G401 (cell line): ENCODE measurements at places on chromosomes 12 and 14.

GRCh38 chr12:53575502-53576249 is 50.5 kb downstream of the ATF7 start:
- no peak for DNase-seq

DNA sequence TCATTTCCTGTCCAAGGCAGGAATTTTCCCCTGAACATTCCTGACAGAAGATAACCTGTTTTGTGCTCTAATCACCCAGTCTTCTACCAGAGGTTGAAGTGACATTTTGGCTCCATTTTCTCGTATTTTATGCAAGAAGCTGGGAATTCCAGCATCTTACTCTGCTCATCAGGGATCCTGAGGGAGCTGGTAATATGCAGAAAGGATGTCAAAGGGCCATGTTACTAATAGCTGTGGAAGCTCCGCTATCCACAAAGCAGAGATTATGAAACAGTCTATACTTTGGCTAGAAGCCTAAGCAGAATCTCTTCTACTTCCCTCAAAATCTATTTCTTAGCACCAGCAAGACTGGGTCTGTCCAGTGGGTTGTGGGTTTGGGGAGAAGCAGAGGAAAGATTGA is 613.0 kb downstream of the DIO2 start:
- DNase-seq: no peak

GRCh38 chr14:102479107-102479506 is 30.5 kb downstream of the ANKRD9 start:
- DNase-seq: no peak

GRCh38 chr14:104427131-104427851 is 152.3 kb upstream of the C14orf180 start:
- DNase-seq: no peak

- DNase-seq: no peak
These were observed at the start of gene ACSS3 for GRCh38 chr12:81077686-81078441. Gene ACSS3, plus strand, starts transcription at chr12:81078079. Its CDS starts 42 bp downstream, at chr12:81078121.

- no peak for DNase-seq
These were observed 11.9 kb downstream of the NAA25 start for GRCh38 chr12:112096667-112097066.

DNA sequence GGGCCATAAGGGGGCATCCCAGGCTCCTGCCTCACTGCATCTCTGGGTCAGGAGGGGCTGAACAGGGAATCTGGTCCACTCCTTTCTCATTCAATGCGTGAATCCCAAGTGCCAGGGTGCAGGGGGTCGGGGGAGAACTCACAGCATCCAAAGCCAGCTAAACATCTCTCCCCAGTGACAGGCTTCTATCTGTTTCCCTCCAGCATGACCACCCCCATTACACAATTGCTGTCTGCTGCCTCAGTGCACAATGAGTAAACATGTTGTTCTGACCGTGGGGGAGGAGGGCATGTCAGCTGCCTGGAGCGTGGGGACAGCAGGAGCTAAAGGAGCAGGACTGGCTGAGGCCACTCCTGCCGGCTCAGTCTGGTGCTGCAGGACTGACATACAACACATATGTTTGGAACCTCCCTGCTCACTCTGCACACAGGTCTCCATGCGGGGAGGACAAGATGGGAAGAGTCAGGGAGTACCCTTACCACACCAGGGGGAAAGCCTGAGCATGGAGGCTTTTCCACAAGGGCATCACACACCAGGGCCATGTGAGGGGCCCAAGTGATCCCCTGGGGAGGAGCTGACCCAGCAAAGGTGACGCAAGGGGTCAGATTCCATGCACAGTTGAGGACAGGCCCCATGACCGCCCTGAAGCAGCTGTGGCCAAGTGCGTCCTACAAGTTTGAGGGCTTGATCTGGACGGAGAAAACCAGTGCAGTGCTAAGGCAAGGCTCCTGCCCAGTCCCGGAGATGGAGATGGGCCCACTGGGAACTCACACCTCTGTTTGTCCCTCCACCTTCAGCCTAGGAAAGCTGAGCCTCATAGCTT is 1.4 kb downstream of the TNS2 start:
- peak; percentile 59 for DNase-seq

GRCh38 chr12:4034921-4035320 is 161.7 kb upstream of the PARP11 start:
- no peak for DNase-seq

GRCh38 chr14:103545915-103546651 is 16.4 kb downstream of the BAG5 start:
- DNase-seq: no peak

DNA sequence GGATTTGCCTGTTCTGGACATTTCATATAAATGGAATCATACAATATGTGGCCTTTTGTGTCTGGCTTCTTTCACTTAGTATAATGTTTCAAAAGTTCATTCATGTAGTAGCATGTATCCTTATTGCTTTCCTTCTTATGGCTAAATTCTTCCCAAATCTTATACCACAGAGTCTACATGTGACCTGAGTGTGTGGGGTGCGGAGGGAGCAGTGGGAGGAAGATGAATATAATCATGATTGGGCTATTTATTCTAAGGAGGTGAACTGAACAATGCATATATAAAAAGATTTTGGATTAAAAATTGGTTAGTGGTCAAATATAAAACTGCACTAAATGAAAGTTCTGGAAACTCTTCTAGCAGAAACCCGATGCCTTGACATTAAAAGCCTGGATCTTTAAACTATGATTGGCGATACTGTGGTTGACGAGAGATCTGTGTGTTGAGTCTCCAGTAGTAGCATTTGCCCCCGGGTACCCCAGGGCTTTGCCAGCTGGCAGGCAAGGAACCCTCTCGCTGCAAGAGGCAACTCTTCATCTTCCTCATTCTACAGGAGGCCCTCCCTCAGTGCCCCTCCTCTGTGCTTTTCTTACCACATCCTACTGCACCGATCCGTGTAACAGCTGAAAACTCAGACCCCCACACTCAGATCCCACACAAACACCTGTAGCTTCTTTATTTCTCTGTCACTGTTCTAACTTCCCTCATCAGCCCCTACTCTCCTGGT is 2.6 kb downstream of the CYP46A1 start:
- DNase-seq: no peak

DNA sequence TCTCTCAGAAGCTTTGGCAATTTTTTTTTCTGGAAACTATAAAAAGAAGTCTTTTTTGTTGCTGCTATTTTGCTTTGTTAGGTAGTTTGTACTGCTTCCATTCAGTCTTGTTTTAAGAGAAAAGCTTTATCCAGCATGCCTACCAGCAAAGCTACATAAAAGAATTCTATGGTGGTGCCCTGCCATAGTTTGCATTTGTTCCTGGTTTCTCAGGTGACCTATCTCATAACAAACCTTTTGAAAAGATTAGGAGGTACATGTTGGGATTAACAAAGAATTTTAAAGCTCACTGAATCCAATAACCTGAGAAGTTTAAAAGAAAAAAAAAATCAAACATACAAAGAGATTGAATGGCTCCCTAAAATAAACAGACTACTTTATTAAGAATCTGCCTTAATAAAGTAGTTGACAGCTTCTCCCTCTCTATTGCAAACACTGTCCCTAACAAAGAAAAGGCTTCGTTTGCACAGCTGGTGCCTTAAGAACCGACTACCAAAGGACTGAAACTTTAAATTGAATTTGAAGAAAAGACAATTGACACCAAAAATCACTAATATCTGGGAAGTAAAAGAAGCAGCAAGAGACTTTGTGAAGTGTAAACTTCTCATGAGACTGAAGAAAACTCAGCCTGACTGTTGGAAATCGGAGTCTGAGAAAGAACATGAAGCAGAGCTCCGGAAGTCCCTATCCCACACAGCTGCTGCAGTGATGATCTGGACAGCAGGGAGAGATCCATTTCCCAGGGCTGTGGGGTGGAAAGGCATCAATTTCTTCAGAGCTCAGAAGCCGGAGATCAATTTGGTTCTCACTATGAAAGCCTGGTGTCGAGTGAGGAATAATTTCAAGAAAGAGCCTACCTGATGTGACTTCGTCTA is 102.7 kb upstream of the PLEKHA5 start:
- DNase-seq: no peak

DNA sequence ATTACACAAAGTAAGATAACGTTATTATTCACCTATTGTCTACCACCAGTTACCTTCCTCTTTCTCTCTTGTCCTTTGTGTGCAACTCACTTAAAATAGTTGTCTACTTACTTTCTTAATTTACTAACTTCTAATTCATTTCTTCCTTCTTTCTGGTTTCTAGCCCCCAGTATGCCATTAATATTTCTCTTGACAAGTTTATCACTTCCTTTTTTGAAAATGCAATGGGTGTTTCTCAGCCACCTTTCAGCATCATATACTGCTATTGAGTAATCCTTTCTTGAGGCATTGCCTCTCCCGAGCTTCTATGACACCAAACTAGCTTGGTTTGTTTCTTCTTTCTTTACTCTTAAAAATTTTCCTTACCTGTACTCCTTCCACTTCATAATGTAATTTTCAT is 633.6 kb downstream of the TMTC2 start:
- no peak for DNase-seq

GRCh38 chr12:22766911-22767420 is 142.0 kb downstream of the ETNK1 start:
- no peak for DNase-seq

DNA sequence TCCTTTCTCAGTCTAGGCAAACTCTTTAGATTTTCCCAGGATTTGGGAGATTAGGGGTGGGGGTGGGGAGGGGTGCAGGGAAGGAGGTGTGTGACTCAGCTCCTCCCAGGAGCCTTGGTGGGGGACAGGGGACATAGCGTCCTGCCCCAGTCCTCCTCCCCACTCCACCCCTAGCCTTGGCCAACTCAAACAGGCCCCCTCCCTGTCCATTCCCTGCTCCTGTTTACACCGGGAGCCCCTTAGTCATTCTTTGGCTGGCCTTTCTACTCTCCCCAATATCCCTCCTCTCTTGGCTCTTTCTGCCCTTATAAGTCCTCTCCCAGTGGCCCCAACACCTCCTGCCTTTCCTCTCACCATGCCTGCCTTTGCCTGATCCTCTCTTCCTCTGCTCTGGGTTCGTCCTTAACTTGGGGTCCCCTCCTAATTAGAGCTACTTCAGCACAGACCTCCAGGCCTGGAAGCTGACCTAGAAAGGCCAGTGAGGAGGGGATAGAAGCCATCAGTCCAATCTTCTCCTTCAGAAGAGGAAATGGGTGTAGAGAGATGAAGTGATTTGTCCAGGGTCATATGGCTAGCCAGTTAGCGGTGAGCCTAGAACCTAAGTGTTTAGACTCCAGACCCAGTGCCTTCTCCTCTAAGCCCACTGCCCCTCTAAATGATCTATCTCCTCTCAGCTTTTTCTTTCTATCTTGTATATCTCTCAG is 2.3 kb upstream of the ITGA5 start:
- DNase-seq: no peak

- no peak for DNase-seq
These were observed 14.9 kb downstream of the RAB35 start for GRCh38 chr12:120101617-120102016.

- peak; percentile 32 for DNase-seq
These were observed 530 bp downstream of the ARL1 start for GRCh38 chr12:101407049-101407435.

DNA sequence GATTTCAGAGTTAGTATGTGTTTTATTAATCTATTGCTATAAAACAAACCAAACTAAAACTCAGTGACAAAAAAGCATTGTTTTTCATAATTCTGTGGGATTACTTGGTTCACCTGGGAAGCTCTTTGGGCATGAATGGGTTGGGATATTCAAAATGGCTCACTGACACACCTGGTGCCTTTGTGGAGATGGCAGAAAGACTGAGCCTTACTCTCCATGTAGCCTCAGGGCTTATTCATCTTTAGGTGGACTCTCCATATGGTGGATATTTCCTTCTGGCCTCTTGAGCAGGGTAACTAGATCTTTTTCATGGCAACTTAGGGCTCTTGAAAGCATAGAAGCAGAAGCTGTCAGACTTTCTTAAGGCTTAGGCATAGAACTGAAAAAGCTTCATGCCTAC is 1102.8 kb upstream of the SEL1L start:
- no peak for DNase-seq

- no peak for DNase-seq
These were observed 138.2 kb downstream of the CACNA1C start for GRCh38 chr12:2190896-2191533.

GRCh38 chr14:72097173-72097783 is 165.0 kb downstream of the RGS6 start:
- no peak for DNase-seq

DNA sequence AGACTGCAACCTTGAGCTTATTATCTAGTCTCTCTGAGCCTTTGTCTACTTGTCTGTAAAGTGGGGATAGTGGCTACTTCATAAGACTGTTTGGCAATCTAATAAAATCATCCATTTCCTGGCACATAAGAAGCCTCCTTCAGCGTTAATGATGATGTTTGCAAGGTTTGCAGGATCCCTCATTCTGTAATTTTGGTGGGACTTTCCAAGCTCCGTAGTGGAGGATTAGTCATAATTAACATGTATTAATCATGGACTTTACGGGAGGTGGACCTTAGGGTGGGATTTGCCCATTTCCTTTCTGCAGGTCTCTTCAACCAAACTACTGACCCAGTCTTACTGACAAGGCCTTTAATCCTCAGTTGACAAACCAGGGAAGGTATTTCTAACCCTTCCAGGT is 66.2 kb downstream of the NTF3 start:
- no peak for DNase-seq

DNA sequence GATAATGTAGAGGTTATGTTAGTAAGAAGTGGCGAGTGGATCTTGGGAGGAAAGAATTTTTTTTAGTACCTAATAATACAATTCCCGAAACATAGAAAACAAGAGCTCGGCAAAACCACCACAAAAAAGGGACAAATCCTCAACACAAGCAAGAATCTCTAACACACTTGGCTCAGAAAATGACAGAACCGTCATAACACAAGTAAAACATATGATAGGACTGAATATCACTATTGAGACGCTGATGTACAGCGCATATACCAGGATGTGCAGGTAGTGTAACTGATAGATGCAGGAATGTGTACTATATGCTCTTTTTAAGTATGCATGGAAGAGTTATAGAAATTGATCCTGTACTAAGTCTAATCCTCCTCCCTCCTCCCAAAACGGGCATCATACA is 564.5 kb downstream of the BCL11B start:
- DNase-seq: no peak

GRCh38 chr12:58907391-58907790 is 12.9 kb downstream of the LRIG3 start:
- no peak for DNase-seq

DNA sequence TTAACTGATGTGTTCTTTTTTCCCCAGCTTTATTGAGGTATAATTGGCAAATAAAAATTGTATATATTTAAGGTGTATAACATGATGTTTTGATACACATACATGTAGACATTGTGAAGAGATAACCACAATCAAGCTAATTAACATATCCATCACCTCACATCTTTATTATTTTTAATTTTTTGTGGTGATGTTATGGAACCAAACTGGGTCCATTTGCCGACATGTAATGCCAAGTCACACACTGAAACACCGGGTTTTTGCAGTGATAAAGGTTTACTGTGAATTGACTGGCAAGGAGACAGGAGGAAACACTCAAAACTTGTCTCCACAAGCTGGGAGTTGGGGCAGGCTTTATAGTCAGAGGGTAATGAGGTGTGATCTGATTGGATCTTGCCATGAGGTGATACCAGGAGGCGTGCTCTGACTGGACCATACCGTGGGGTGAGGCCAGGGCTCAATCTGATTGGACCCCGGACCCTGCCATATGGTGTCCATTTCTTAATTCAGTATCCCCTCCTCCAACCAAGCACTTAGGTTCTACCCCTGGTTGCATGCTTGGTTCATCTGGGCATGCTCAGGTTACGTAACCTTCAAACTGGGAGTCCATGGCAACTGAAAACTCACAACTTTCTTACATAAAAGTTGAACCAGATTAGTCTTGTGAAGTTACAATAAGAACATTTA is 11.8 kb upstream of the WSCD2 start:
- no peak for DNase-seq
